Islet precursor cell (in vitro differentiated cells): ENCODE measurements at places on chromosomes 7 and 10.
A peak's percentile ranks its signal among the peaks of the same experiment; 100 is the strongest.

GRCh38 chr10:28008054-28008453, 9.2 kb upstream of the ODAD2 start:
- no peak for DNase-seq

DNA sequence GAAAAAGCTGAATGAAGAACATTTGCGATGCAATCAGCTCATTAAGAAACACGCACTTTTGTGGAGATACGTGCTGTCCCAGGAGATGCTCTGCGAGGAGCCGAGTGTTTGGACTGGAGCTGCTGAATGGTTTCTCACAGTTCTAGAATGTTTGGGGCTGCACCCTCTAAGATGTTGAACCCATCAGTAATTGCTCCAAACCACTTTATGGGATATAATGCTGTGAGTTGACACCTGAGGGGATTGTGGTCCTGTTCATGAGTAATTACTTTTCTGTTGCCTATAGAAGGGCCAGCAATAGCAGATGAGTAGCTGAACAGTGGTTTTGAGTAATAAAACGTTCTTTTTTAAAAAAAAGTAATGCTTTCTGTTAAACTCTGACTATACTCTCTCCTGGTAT, 63.1 kb downstream of the IKZF1 start:
- no peak for DNase-seq

DNA sequence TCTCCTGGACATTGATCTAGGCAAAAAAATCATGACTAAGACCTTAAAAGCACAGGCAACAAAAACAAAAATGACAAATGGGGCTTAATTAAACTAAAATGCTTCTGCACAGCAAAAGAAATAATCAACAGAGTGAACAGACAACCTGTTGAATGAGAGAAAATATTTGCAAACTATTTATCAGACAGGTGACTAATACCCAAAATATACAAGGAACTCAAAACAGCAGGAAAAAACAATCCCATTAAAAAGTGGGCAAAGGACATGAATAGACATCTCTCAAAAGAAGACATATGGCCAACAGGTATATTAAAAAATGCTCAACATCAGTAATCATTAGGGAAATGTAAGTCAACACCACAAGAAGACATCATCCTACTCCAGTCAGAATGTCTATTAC, 166.8 kb downstream of the MTERF1 start:
- no peak for DNase-seq

DNA sequence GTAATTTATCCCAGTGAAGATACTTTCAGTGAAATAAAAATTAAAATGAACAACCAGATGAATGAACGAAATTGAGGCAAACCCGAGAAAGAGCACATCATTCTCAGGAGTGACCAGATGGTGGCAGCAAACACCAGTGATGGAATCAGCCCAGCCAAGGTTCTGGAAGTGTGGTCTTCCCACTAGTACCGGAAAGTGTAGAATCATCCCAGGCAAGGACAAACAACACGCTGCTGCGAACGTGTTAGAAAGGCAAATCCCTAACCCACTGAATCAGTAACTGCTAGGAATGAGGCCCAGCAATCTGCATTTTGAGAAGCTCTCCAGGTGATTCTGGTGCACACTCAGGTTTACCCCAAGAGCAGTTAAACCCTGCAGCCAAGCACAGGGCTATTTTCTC, 15.5 kb upstream of the SLC18A3 start:
- DNase-seq, result peak; percentile 76

DNA sequence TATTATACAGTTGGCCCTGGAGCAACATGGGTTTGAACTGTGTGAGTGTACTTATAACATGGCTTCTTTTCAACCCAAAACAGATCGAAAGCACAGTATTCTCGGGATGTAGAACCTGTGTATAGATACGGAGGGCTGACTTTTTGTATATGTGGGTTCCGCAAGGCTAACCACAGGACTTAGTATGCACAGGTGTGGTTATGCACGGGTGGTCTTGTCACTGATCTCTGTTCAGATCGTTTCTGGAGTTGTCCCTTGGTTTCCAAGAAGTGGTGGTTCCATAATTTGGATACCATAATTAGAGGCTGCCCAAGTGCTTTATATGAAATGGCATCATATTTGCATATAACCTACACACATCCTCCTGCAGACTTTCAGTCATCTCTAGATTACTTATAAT, 10.9 kb upstream of the BHLHA15 start:
- no peak for DNase-seq

GRCh38 chr7:5854738-5855137, 25.9 kb upstream of the OCM start:
- no peak for DNase-seq

DNA sequence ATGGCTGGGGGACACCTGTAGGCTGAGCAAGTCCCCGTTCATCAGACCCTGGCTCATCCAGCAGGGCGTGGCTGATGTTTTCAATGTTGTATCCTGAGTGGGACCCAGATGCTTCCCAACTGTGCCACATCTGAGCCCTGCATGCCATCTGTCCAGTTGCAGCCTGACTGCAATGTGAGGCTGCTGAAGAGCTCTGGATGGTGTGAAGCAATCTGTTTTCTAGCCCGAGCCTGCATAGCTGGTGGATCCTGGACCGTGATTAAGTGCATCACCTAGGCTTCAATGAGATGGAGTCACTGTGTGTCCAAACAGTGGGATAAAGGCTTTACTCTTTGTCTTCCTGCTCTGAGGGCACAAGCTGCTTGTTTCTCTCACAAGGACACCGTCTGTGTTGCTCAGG, 99.8 kb downstream of the TCF7L2 start:
- no peak for DNase-seq

DNA sequence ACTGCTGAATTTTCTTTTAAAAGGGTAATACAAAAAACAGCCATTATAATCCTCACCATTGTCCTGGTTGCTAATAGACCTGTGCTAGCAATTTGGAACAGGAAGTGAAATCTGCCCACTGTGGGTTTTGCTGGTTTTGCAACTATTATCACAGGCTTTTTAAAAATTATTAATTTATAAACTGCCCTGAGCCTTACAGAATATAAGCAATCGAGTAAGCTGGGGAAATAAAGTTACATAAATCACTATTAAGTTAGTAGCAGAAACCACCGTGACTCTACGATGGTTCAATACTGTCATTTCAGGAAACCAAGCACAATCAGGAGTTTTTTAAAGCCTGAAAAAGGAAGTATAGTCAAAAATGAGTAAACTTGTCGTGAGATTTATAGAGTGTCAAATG, 62.3 kb downstream of the TMEM26 start:
- no peak for DNase-seq

GRCh38 chr7:70665997-70666396, 465.9 kb upstream of the GALNT17 start:
- no peak for DNase-seq

DNA sequence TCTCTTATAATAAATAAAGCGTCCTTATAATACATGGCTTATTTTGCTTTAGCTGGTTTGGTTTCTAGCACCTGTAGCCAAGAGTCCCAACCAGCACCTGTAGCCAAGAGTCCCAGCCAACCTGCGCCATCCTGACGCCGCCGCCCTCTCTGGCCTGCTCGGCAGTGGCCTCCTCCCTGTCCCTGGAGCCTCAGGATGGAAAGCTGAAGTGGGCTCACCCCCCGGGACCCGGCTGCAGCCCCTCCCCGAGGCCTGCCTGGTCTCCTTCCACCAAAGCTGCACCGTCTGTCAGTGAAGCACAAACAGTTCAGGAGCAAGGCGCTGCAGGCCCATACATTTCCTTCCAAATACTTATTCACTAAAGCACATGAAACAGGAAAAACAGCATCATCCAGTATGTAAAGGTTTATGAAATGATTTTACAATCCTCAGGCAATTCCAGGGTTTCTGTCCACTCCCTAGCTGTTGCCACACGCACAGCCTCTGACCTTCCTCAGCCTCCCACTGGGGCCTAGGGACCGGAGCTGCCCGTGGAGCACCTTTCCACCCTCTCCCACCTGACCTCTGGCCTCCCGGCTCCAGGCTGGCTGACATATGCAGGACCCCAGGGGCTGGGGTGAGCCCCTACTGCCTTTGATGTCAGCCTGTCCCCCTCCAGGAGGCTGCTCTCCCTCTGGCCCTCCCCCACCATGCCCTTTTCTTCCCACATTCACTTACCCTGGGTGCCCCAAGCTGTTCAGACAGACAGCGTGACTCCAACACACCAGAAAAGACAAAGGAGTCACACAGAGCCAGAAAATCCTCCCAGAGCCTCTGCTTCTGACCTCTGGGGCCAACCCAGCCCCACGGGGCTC, 149.6 kb upstream of the PPP2R2D start:
- peak; percentile 76 for DNase-seq

DNA sequence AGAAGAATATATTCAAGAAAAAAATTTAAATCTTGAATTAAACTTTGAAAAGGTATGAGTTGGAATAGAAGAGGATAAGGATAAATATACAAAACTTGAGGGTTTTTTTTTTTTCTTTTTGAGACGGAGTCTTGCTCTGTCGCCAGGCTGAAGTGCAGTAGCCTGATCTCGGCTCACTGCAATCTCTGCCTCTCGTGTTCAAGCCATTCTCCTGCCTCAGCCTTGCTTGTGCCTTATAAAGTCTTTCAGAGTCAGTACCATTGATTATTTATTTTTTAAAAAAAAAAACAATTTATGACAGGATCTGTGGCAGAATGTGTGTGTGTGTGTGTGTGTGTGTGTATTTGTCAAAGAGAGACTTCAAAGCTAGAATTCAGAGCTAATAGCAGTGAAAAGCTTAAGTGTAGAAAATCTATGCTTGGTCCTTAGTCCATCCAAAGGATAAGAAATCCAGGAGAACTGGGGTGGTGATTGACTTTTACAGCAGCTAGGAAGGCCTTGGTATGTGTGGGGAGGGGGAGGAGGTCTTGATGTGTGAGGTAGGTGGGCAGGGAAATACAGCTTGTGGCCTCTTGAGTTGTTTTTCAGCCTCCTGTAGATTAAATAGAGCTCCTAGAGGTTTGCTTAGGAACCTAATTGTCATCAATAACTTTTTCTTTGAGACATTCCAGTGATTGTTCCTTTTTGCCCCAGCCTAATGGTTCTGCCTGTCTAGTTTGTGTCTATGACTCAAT, 2.4 kb downstream of the HECTD2 start:
- peak; percentile 56 for DNase-seq

DNA sequence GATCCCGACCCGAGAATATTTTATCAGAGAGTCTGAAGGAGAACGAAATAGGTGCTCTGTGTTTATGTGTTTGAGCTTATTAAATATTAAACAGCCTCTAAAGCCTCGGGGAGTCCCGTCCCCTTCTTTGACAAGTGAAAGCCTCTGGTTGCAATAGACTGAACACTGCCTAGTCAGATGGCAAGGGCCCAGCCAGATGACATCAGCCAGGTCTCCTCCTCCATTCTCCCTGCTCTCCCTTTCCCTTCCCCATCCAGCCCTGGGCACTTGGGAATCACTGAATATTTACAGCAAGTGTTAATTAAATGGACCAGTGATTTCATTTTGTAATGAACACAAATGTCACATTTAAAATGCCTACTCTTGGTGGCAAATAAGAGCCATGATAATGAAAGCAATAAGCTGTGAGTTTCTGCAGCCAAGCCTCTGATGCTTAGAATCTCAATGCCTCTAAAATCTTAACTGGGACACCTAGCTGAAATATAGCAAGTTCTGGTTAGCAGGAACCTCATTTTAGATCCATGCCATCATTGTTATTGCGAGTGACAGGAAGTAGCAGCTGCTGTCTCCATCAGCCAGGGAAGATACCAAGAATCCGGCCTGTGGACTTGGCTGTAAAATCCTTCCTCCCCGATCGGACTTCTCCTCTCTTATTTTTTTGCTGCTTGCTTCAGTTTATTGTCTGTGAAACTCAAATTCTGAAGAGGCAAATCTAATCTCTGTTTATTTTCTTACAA, 202.1 kb downstream of the PRPF18 start:
- DNase-seq, result no peak

- no peak for DNase-seq
Measured at GRCh38 chr7:20328692-20329091, 2.0 kb upstream of the ITGB8 start.

DNA sequence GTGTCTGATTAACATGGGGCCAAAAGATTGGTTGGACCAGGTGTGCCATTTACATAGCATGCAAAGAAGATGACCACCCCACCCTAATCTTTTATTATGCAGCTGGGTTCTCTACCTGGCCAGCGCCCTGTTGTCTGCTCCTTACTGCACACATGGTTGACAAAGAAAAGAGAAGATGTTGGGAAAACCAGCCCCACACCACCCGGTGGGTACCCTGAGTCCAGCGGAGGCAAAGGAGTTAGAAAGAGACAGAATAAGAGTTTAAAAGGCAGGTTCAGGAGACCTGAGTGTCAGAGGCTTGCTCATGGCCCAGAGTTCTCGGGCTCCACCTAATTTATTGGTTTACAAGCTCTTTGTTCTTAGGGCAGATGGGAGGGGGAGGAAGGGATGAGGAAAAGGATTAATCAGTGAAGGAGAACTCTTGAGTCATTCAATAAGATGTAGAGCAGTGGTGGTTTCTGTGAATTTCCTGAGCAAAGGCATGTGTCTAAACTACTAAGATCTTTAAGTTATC, 24.1 kb upstream of the ABCA13 start:
- DNase-seq, result no peak

- no peak for DNase-seq
Measured at GRCh38 chr10:122050811-122051210, 61.8 kb downstream of the TACC2 start.

DNA sequence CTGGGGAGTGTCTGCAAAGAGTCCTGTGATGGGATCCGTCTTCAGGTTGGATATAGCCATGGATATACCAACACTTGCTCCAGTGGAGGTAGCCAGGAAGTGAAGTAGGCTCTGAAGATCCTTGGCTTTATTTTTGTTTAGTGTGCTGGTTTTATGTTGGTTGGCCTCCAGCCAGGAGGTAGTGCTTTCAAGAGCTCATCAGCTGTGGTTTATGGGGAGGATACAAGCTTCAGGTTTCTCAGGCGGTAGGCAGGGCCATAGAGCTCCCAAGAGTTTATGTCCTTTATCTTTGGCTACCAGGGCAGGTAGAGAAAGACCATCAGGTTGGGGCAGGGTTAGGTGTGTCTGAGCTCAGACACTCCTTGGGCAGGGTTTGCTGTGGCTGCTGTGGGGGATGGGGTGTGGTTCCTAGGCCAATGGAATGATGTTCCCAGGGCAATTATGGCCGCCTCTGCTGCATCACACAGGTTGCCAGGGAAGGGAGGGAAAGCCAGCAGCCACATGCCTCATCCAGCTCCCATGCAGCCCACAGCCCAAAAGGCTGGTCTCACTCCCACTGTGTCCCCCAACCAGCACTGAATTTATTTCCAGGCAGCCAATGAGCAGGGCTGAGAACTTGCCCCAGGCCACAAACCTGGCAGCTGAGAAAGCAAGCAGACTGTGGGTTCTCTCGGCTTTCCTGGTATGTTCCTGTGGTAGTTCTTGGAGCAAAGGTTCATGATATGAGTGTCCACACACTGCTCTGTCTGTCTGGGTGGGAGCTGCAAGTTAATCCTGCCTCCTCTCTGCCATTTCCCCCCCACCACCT, 67.0 kb upstream of the PRLHR start:
- DNase-seq, result no peak

DNA sequence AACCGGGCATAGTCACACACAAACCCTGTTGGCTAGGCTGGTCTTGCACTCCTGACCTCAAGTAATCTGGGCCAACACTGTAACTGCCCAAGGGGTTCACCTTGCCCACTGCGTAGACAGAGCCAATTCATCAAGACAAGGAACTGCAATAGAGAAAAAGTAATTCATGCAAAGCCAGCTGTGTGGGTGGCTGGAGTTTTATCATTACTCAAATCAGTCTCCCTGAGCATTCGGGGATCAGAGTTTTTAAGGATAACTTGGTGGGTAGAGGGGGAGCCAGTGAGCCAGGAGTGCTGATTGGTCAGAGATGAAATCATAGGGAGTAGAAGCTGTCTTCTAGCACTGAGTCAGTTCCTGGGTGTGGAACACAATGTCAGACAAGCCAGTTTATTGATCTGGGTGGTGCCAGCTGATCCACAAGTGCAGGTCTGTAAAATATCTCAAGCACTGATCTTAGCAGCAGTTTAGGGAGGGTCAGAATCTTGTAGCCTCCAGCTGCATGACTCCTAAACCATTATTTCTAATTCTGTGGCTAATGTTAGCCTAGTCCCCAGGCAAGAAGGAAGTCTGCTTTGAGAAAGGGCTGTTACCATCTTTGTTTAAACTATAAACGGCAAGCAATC, 15.6 kb upstream of the FXYD4 start:
- peak; percentile 91 for DNase-seq
